ENCODE measurements at places on chromosomes 3 and 15. TPM values are rescaled to one million over a fixed set of nuclear protein-coding genes. Genes with fewer than 3 reads are reported as not detected.

The EPM2AIP1 gene
- 57.7 TPM for polyA plus RNA-seq

- no peak for DNase-seq
Observed at GRCh38 chr15:67340630-67341029, 86.0 kb downstream of the IQCH start.

- DNase-seq: no peak
Observed at GRCh38 chr3:99394831-99395778, 243.3 kb upstream of the COL8A1 start.

- DNase-seq: no peak
Observed at GRCh38 chr15:69144530-69144929, 15.9 kb upstream of the GLCE start.

DNA sequence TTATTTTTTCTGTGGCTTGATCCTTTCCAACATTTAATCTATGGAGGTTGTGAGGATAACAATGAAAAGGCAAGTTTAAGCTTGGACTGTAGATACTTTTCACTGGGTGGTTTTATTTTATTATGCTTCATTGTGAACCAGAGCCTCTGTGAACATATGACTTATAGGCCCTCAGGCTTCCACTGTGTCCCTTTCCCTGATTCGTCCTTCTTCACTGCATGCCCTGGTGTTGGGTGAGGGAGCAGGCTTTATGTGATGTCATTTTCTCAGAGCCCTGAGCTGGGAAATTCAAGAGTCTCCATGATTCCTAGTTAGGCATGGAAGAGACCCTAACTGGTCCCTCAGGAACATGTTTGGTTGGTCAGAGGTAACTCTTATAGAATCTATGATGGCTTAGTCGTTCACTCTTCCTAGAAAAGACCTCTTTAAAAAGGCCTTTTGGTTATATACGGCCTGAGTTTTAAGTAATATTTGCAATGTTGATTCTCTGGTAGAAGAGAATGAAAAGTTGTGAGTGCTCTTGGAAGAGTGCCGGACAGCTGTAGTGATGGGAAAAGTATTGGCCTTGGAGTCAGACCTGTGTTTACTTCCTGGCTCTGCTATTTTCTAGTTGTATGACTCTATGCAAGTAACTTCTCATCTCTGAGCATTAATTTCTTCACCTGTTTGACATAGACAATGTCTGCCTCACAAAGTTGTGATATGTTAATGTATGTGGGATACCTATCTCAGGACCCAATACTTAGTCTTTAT, 168.4 kb downstream of the LPP start:
- no peak for DNase-seq

GRCh38 chr3:38479431-38480092, 16.6 kb upstream of the EXOG start:
- DNase-seq: no peak

The PRKAR2A gene
- polyA plus RNA-seq: 44.7 TPM

DNA sequence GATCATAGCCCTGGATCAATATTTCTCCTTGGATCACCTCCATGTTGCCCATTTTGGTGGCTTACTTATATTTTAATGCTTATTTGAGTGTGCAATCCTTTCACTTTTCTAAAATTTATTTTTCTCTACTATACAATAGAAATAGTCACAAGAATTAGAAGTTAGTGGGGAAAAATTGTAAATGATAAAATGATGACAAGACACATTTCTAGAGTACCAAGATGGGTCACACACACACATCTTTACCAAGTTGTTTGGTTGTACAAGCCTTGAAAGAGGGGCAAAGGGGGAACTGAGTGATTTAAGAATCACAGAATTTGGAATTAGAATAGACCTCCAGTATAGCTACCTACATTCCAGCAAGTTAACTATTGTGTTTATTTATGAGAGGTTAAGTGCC, 545.8 kb downstream of the RBMS3 start:
- DNase-seq: no peak

DNA sequence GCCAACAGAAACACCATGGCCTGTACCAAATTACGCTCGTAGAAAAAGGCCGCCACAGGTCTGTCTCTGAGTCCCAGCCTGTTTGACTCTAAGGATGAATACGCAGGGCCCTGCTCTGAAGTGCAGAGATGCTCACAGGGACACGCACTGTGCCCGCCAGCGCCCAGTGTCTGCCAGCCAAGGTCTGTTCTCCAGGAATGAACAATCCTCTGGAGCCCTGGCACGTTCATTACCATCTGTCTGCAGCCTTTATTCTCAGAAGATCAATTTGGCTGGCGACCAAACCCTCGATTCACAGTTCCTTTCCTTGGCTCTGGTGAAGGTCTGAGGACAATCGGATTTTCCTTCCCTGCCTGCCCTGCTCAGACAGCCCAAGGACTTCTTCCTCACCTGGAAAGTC, 66.3 kb downstream of the NIPA2 start:
- DNase-seq: no peak

The PIF1 gene
- polyA plus RNA-seq: 5.9 TPM

The TMEM108 gene
- polyA plus RNA-seq: 2.8 TPM

The STRIT1 gene
- 1.8 TPM for polyA plus RNA-seq

The LRRN1 gene
- polyA plus RNA-seq: 21.6 TPM

The BCL2A1 gene
- polyA plus RNA-seq: 0.32 TPM

DNA sequence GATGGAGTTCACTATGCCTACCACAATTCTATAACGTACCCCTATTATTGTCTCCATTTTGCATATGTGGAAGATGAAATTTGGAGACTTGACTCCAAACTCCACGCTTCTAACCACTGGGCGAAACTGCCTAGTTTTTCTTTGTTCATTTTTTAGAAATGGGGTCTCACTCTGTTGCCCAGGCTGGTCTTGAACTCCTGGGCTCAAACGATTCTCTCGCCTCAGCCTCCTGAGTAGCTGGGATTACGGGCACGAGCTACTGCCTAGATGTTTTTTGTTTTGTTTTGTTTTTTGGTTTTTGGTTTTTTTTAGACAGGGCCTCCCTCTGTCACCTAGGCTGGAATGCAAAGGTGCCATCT, 584 bp upstream of the RPL32 start:
- no peak for DNase-seq

GRCh38 chr3:165642761-165643420, 194.3 kb downstream of the BCHE start:
- peak; percentile 9 for DNase-seq

The SEMA6D gene
- 39.6 TPM for polyA plus RNA-seq

- DNase-seq: no peak
Observed at GRCh38 chr3:120640231-120640630, 41.8 kb downstream of the HGD start.

GRCh38 chr15:57017024-57017423, 98.6 kb downstream of the TCF12 start:
- no peak for DNase-seq

GRCh38 chr3:144930431-144930830, 958.8 kb downstream of the DIPK2A start:
- DNase-seq: no peak

GRCh38 chr3:74049444-74049843, 424.7 kb upstream of the PDZRN3 start:
- DNase-seq: no peak

GRCh38 chr3:137199678-137200077, 241.9 kb downstream of the IL20RB start:
- DNase-seq: no peak

The DUOXA2 gene
- not detected for polyA plus RNA-seq

The GOLGA6D gene
- polyA plus RNA-seq: 0.32 TPM

GRCh38 chr15:64379216-64379960, 1.9 kb downstream of the PCLAF start:
- DNase-seq: no peak

GRCh38 chr15:66588537-66588936, 22.7 kb upstream of the LCTL start:
- DNase-seq: no peak

DNA sequence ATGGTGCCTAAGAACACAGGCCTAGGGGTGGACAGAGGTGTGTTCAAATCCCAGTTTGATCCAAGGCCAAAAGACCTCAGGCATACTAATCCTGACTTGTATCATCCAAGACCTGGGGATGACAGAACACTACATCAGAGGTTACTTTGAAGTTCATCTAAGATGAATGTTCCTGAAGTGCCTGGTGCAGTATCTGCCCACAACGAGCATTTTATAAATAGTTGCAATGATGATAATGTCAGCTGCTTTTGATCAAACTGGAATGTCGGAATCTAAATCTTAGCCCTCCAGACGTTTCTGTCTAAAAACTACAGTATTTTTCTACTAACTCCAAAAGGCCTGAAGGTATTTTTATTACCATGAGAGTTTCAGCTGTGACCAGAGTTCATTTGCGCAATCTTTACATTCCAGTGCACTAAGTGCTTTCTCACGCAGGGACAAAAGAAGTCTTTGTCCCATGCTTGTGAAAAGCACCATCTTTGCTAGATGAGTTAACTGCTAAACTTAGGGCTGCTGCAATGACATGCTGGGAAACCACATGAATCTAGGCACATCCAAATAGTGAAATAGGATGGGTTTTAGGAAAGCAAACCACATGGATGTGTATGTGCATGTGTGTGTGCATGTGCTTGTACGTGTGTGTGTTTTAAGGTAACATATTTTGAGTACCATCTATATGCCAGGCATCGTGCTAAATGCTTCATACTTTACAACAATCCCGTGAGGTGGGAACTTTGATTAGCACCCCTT, 18.1 kb downstream of the ANXA2 start:
- DNase-seq: no peak

GRCh38 chr15:40103864-40104271, 4.8 kb downstream of the BMF start:
- DNase-seq: no peak

DNA sequence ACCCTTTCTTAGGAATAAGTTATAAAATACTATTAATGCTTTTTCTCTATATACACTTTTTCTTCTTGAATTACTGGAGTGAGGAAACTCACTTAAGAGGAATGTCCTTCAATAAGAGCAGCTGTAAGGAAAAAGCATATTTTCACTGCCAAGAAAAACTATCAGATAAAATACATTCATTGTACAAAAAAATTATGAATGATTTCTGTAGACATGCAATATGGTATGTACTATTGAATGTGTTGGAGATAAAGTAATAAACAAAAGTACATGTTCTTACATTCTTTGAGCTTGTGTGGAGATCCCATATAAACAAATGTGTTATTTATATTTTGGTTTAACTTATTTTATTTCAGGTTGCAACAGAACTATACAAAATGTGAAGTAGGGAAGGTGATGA, 241.0 kb upstream of the ZNF717 start:
- no peak for DNase-seq

DNA sequence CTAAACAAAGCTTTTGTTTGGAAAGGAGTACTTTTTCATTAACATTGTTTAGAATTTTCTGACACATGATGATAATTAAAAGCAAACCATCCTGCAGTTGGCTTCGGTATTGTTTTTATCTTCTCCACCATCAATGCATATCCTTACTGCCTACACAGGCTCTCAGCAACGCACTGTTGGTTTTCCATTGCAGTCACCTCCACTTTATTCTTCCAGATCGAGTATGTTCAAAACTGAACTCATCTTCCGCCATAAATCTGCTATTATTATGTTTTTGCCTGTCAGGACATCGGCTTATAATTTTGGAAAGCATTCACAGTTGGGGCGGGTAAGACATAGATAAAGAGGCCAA, 589 bp upstream of the SENP5 start:
- DNase-seq: no peak

- no peak for DNase-seq
Observed at GRCh38 chr3:127747751-127748521, 74.4 kb downstream of the MGLL start.

The RPSA gene
- polyA plus RNA-seq: 1,469 TPM

GRCh38 chr3:41198526-41198925, 779 bp upstream of the CTNNB1 start:
- DNase-seq: no peak

GRCh38 chr15:39801641-39802309, 19.1 kb upstream of the FSIP1 start:
- DNase-seq: no peak

The GOLGA6L7 gene
- polyA plus RNA-seq: not detected

DNA sequence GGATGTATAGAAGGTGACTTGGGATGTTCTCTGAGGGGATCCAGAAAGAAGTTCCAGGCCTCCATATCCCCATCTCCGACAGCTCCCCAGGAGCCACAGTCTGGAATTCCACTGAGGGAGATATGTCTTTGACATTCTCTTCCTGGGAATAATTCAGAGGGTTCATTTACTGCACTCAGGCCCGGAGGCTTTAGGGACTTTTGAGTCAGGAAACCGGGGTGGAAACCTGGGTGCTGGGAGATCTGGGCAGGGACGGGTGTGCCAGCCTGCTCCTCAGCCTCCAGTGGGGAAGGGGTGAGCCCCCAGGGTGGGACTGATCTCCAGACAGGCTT, 147.7 kb downstream of the SMAD6 start:
- no peak for DNase-seq

DNA sequence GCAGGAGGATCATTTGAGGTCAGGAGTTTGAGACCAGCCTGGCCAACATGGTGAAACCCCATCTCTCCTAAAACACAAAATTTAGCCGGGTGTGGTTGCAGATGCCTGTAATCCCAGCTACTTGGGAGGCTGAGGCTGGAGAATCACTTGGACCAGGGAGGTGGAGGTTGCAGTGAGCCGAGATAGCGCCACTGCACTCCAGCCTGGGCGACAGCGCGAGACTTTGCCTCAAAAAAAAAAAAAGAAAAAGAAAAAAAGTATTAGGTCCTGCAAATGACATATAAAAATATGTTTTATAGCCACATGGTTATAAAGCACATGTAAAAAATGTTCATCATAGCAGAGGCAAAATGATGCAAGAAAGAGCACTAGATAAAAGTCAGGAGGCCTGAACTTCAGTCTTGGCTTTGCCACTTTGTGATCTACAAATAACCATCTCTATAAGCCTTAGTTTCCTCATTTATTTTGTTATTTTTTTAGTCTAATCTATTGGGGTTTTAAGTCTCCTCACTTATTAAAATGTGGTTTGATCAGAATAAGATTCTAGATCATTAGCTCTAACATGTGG, 4.9 kb downstream of the SLC12A6 start:
- DNase-seq: no peak

DNA sequence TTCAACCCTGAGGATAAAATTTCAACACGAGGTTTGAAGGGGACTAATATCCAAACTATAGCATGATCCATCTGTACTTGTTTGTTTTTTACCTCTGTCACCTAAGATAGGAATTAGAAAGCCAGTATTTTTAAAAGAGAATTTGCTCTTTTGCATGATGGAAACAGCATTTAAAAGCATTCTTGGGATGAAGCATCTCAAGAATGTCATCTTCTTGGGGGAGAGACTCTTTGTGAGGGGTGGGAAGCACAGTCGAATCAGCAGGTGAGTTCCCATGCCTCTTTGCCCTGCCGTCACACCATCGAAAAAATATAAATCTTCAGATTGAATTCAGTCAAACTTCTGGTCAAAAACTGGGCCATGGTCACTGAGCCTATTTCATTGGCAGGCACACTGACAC, 55.3 kb upstream of the BCHE start:
- no peak for DNase-seq

DNA sequence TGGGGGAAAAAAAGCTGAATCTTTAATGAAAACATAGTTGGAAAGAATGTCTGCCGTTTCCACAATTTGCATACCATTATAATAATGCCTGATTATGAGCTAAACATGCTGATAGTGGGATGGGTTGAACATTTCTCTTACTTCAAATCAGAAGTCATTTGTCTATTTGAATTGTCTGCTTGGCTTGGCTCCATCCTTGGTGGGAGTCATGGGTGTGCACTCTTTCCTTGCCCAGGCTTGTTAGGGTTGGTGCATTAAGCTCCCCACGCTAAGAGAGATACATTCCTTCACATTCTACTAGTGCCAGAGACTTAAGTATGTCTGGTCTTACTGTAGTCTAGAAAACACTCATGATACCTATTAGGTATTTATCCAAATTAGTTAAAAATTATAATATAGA, 121.4 kb upstream of the RARB start:
- no peak for DNase-seq

- DNase-seq: no peak
Observed at GRCh38 chr3:182717216-182717615, 76.1 kb upstream of the ATP11B start.
